ENCODE measurements at places on chromosomes 3 and 15. TPM values are rescaled to one million over a fixed set of nuclear protein-coding genes. Genes with fewer than 3 reads are reported as not detected.

DNA sequence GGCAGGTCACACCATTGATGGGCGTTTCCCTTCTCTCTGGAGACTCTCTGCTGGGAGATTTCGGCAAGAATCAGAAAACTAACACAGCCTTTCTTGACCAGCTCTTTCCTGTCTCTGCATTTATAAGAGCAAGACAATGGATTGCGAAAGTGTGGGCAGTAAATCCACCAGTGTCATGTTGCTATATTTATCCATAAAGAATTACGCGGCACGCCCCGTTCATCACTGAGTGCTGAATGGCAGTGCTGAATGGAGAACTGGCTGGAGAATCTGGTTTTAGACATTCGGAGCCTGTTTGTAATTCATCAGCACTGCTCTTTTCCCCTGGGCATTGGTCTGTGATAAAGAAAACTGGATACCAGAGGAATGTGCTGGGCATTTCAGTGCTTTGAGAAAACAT is 2.0 kb upstream of the CEMIP start:
- peak; percentile 83 for DNase-seq

DNA sequence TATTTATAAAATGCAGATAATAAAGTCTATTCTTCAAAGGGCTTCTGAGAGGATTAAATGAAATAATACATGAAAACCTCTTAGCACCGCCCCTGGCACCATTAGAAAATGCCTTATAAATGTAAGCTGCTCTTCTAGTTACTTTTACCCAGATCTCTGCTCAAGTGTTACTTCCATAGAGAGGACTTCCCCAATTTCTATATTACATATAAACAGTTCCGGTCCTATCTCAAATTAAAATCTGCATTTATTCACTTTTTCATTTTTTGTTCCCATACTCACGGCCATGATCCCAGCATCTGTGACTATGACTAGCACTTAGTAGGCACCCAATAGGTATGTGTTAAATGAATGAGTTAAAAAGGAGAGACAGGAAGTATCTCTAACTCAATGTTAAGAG is 890.9 kb upstream of the CFAP20DC start:
- DNase-seq: no peak

DNA sequence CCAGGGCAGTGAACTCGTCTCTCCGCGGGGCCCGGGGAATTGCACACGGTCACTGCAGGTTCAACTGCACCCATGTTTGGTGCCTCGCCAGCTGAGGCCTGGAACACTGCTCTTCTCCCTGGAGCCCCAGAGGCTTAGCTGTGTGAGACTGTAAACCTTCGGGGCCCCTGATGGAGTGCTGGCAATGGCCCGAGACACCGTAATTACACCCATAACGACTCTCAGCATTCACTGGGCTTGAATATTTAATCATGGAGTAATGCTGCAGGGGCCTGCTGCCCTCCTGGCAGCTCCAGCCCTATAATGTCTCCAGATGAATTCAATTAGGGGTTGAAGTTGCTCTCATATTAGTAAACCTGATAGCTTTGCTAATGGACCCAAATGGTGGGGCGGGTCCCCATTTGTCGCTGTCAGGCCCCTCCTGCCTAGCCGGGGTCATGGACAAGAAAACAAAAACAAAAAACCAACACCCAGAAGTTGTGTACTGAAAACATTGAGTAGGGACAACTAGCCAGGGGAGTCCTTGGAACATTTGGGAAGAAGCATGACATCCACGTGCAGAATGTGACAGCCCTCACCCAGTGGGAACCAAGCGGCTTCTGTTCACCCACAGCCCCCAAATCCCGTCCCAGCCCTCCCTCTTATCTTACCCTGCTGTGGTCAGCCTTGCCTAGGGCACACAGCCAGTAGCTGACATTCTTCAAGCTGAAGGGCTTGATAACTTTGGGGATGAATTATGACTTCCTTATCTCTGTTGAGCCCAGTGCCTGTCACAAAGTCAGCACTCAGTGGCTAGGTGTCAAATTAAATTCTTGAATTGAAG is 74.3 kb upstream of the SCN5A start:
- no peak for DNase-seq

GRCh38 chr15:97993310-97993738 is 32.8 kb downstream of the ARRDC4 start:
- DNase-seq: no peak

- DNase-seq: no peak
These were observed 20.5 kb upstream of the LMOD3 start for GRCh38 chr3:69142797-69143454.

DNA sequence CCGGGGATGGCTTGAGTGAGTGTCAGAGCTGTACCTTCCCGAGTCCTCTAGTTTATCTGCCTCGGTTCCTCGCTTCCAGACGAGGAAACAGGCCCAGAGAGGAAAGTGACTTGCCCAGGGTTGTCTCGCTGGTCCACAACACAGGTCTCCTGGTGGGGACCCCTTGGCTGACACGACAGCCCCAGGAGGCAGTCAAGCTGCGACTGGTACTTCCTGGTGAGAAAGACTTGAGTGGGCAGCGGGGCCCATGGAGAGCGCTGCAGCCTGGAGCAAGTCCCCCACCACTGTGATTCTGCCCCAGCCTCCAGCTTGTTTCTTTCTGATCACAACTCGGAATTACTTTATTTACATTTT is 600 bp upstream of the CHRNA5 start:
- DNase-seq: no peak

GRCh38 chr3:180161770-180162169 is 125.0 kb upstream of the PEX5L start:
- DNase-seq: no peak

- DNase-seq: no peak
These were observed 1.4 kb upstream of the TMC3 start for GRCh38 chr15:81375461-81375860.

GRCh38 chr3:109025896-109026295 is 72.2 kb upstream of the GUCA1C start:
- no peak for DNase-seq

- DNase-seq: no peak
These were observed 287.0 kb downstream of the MEX3B start for GRCh38 chr15:81758818-81759284.

GRCh38 chr3:132980102-132980501 is 58.1 kb upstream of the TMEM108 start:
- no peak for DNase-seq

GRCh38 chr3:193593668-193594030 is 641 bp downstream of the OPA1 start:
- DNase-seq: peak; percentile 34

DNA sequence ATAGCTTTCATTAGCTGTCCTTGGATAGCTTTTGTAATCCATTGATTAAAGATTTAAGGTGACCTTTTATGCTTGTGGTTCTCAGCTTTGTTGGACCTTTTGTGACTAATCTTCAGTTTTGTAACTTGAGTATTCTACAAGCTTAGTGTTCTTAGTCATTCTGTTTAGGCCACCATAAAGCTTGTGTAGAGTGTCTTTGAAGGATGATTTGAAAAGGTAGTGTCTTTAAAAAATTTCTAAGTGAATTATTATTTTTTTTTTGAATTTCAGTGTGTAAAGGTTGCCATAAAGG is 7.5 kb downstream of the MORF4L1 start:
- peak; percentile 45 for DNase-seq

- DNase-seq: no peak
These were observed 40.9 kb downstream of the SAMMSON start for GRCh38 chr3:70040386-70040785.

- peak; percentile 49 for DNase-seq
These were observed 96.2 kb downstream of the ALDH1A2 start for GRCh38 chr15:57969355-57969754.

Gene MME
- 37.0 TPM for total RNA-seq

Gene TICRR
- 8.5 TPM for total RNA-seq

Gene IMPG2
- total RNA-seq: 0.26 TPM

Gene FMN1
- total RNA-seq: 1.2 TPM

Gene EPHA6
- total RNA-seq: 0.66 TPM

Gene TFDP2
- 43.2 TPM for total RNA-seq

Gene ABHD6
- 3.9 TPM for total RNA-seq

Gene AQP9
- 0.09 TPM for total RNA-seq

Data from MCF 10A (cell line).